ENCODE measurements at places on chromosomes 11 and 22.

GRCh38 chr22:30790366-30790765 lies 95.7 kb downstream of the OSBP2 start:
- DNase-seq = no peak

DNA sequence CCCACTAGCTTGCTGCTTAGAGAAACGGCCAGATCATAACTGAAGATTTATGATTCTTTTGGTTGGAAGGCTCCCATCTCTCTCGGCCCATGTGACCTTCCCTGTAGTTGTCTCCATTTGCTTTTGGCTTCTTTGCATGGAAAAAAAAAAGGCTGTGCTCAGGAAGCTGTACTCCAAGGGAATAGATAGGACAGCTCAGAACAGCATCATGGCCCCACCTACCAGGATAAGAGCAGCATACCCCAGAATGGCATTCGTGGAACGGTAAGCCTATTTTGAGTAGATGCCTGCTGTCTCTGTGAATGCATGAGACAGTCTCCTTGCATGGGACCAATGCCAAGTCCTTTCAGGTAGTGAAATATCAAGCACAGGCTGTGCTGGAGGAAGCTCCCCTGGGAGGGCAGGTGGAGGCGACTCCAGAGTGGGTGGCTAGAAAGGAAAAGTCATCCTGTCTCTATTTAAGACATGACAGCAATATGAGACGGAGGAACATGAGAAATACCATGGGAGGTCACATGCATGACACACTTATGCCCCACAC lies 94.1 kb upstream of the AMOTL1 start:
- no peak for DNase-seq

GRCh38 chr22:23888615-23889401 lies 5.4 kb upstream of the MIF start:
- no peak for DNase-seq

GRCh38 chr11:104970756-104971155 lies 2.4 kb upstream of the CASP4 start:
- no peak for DNase-seq

GRCh38 chr11:111736181-111736590 lies 30.0 kb downstream of the PPP2R1B start:
- no peak for DNase-seq

DNA sequence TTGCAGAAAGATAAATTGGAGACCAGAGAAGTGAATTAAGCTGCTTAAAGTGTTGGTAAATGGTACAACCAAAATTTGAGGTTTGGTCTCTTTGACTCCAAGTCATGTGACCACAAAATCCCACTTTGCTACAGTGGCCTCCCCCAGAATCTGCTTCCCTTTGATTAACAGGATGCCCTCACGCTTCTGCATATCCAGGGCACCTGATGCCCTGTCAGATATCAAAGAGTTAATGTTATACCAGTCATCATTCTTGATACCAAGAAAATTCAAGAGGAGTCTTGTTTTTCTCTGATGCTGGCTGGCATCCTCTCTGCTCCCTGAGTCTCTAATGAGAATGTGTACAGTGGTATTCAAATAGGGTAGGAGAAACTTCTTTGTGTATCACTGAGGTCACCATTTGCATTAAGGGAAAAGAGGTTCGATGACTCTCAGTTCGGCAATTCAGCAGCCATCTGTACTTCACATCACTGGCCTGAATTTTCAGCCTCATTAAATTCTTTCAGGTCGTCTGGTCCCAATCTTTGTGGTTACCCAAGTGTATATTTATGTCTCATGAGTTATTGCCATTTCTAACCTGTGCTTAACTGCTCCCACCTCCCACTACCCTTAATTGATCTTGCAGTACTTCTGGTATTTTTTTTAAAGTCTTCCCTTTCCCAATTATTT lies 73.9 kb downstream of the BDNF start:
- no peak for DNase-seq

GRCh38 chr11:13666708-13667107 lies 1.8 kb upstream of the FAR1 start:
- no peak for DNase-seq

DNA sequence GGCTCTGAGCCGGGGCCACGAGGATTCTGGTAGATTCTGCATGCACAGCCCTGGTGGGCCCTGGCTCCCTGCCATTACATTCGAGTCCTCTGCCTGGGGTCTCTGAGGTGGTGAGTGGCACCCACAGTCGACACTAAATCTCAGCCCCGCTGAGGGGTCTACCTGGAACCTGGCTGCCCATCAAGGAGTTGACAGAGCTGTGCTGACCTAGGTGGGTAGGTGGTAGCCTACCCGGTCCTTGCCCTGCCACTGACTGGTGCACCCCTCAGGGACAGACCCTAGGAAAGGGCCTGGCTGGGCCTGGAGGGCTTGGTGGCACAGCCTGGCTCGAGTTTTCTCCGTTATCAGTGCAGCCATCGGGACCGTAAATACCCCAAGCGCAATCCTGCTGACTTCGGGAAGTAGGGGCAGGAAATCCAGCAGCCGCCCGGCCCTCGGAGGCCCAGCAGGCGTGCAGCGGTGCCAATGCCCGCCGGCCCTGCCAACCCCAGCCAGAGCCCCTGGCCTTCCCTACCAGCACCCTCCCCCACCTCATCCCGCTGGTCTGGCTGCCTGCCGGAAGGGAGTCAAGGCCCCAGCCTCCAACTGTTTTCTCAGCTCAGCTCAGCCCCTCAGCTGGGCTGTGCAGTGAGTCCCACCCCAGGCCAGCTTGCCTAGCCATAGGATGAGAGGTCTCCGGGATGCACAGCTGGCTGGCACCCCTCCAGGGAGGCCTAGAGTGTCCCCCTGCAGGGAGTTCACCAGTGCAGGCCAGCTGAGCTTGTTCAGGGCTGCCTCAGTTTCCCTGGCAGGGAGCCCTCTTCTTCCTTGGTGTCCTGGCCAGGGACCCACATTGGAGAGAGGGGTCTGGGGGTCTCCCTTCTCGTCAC lies 80.4 kb upstream of the KCNQ1OT1 start:
- no peak for DNase-seq

DNA sequence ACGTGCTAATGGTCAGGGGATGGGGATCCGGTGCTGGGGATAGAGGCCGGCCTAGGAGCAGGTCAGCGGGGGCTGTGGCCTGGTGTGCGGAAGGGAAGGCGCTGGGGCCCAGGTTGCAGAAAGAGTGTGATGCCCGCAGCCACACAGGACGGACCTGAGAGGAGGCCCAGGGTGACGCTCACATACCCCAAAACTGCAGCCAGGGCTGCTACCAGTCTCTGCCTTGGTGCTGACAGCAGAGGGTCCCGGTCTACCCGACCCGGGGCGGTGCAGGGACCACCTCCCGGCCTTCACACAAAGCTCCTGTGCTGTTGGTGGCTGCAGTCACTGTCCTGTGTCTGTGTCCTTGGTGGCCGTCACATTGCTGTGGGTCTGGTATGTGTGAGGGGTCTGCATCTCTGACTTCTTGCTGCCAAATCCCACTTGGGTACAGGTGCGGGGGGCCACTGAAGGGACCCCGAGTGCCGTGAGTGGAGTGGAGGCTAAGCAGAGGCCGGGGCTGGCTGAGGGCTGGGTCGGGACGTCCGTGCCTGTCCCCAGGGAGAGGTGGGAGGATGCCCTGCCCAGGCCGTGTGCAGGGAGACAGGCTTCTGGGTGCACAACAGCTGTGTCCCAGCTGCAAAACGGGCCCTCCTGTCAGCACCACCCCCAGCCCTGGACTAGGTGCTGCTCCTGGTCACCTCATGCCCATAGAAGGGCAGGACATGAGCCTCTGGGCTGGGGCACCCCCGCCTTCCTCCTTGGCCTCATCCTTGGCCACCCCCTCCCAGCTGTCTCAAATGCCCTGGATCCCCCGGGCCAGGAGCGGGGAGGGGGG lies 1.5 kb downstream of the LSP1 start:
- DNase-seq = no peak

DNA sequence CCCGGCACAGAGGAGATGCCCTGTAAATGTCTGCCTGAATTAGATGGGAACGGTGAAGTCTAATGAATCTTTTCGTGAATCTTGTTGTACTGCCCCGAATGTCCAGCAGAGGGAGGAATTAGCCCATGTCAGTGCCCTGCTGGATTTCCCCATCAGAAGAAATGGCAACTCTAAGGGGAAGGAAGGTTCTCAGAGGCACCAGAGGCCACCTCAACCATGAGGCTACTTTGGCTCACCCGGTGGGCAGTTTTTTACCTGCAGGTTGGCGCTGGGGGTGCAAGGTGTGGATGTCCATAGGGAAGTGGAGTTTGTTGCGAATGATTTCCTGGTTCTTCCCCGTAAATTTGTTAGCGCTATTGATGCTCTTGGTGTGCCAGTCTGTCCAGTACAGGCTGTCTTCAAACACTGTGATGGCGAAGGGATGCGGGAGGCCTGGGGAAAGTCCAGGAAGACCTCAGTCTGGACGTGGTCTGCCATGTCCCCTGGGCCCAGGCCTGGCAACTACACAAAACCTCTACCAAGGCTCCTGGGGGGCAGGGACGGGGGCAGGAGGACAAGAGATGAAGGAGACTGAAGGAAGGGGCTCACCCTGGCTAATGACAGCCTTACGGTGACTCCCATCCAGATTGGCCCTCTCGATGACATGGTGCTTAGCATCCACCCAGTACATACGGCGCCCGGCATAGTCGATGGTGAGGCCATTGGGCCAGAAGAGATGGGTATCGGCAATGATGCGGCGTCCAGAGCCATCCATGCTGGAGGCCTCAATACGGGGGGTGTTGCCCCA lies 28.5 kb downstream of the LRP4 start:
- peak; percentile 53 for DNase-seq

- DNase-seq = no peak
These were observed 509.9 kb upstream of the TENM4 start for GRCh38 chr11:79950741-79951140.

GRCh38 chr11:112226831-112227401 lies 688 bp downstream of the PTS start:
- peak; percentile 10 for DNase-seq

DNA sequence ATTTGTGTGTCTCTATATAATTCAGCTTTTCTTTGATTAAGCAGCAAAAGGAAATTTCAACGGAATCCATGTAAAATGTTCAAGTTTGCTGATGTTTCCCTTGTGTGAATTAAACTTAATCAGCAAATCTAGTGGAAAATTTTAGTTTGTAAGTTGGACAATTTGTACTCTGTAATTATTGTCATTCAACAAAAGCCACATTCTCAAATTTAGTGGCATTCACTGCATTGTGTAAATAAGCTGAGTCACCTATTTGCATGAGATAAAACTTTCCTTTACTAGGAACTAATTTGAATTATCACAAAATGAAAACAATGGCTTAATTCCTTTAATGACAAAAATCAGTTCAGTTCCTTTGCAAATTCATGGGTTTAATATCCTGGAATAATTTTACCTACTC lies 784.2 kb upstream of the CCDC179 start:
- DNase-seq = no peak

Data from smooth muscle cell of the brain vasculature (primary cell).